ENCODE measurements at places on chromosomes 16 and 17.

GRCh38 chr16:85006639-85007038 is 4.7 kb downstream of the ZDHHC7 start:
- DNase-seq: no peak

GRCh38 chr17:58329810-58330537 is 1.4 kb upstream of the TSPOAP1 start:
- peak; percentile 53 for DNase-seq

GRCh38 chr16:59688006-59688405 is 953.9 kb upstream of the GOT2 start:
- no peak for DNase-seq

GRCh38 chr17:74336307-74336706 is 10.3 kb downstream of the KIF19 start:
- no peak for DNase-seq

DNA sequence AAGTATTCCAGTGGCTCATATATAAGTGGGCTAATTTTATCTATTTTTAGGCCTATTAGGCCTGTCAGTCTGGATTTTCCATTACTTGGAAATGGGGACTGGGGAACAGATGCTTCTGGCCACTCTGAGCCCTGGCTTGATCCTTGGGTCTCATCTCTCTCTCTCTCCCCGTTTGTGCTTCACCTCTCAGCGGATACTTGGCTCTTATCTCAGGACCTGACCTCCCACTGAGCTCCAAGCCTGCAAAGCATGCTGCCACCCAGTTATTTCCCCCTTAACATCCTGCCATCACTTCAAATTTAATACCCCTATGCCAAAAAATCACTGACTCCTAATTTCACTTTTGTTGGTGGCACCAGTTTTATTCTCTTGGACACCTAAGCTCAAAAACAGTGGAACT is 4.2 kb downstream of the ZNF843 start:
- no peak for DNase-seq

- DNase-seq: no peak
Measured at GRCh38 chr17:46056800-46057304, 57.8 kb downstream of the STH start.

DNA sequence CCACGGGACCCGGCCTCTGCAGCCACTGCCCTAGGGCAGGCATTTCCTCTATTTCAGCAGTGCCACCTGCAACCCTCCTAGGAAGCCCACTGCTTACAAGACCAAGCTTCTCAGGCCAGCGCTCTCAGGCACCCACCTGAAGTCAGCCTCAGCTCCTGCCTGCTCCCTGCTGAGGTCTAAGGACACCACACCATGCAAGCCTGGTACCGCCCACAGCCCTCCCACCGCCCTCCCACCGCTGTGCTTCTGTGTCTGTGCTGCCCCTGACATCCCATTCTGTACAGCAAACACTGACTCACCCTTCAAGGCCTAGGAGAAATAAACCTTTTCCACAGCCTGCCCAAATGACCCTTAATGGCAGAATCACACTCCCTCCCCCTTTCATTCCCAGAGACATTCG is 6.3 kb downstream of the CLUH start:
- DNase-seq: no peak

DNA sequence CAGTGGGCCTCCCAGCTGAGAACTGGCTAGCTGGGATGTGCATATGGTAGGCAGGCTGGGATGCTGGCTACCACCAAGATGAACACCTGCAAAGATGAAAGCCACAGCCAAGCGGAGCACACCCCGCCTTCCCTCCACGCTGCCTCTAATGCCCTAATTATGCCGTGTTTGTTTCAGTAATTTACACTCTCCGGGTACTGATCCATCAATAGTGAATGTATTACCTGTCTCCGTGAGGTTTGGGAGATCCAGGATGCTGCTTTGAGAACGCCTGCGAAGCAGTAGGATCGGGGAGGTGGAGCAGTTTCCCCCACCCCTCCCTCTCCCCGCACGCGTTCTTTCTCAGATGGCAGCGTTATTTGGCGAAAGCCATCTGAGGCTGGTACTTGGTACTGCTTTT is 28.9 kb upstream of the GSE1 start:
- no peak for DNase-seq

DNA sequence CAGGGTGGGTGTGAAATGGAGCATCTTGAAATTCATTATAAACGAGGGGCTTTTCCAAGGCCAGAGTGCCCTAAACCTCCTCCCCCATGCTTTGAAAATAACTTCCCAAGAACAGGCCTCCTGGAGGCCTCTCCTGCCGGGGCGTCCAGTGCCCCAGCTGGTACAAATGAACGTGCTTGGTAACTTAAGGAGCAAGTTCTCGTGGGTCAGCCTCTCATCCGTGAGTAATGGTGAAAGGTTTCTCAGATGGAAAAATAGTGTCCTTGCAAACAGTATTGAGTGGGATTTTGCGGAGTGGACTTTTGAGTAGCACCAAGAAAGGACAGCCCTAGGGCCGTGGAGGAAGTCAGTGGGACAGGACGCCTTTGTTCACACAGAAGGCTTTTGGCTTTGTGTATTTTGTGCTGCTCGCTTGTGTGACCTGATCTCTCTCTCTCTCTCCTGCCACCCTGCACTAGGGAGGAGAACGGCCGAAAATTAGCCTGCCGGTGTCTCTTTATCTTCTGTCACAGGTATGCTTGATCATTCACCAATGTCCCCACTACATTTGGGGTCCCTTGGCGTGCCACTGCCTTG is 34.6 kb downstream of the CLEC16A start:
- DNase-seq: no peak

GRCh38 chr17:82603981-82604448 is 44.2 kb downstream of the WDR45B start:
- no peak for DNase-seq

DNA sequence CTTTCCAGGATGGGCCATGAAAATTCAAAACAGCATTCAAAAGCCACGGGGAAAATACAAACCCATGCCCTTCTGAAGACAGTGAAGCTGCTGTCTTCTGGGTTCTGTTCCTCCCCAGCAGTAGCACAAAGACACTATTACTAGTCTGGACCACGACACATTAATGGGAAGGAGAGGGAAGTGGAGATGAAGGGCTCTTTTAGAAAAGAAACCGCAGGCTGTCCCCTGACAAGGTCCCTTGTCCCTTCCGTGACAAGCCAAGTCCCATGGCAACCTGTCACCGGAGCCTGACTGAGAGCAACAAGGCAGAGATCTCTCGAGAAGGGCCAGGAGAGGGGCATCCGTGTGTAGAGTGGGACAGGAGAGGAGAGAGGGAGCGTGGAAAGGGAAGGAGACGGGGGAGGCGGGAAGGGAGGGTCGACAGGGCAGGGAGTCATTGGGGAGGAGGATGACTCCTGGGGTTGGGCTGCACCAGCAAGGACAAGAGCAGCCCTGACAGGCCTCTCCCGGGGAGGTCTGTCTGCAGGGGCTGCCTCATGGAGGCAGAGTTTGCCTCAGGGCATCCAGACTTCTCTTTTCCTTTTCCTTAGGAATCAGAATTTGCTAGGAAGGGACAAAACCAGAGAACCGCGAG is 436.2 kb downstream of the SLC39A11 start:
- DNase-seq: no peak

- DNase-seq: peak; percentile 31
Measured at GRCh38 chr17:50866950-50867362, 802 bp upstream of the TOB1 start.

DNA sequence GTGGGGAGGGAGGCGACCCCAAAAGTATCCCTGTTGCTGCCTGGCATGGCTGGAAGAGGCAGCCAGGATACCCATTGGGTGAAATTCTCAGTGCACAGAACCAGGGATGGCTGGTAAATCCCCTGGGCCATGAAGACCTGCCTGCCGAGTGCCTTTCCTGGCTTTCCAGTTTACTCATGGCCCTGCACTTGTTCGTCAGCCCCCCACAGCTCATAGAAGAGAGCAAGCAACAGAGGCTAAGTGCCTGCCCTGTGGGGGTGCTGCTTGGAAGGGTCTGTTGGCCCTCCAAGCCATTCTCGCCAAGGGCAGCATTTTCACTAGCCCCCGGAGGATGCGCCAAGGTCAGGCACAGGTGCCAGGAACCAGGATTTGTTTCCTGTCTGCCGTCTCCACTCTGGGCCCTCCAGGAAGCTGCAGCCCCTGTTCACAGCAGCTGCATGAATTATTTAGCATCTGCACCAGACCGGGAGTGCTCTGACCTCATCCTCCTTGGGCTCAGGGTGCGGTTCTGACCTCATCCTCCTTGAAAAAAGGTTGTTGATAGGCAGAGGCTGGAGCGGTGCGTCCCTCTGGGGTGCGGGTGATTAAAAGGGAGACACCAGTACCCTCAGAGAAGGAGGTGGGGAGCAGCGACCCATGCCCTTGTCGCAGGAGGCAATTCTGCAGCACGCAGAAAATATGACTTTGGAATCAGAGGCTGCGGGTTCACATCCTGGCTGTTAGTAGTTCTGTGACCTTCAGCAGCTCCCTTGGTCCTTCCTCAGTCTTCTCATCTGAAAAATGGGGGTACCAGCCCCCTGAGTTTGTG is 14.2 kb upstream of the CD300A start:
- DNase-seq: no peak

DNA sequence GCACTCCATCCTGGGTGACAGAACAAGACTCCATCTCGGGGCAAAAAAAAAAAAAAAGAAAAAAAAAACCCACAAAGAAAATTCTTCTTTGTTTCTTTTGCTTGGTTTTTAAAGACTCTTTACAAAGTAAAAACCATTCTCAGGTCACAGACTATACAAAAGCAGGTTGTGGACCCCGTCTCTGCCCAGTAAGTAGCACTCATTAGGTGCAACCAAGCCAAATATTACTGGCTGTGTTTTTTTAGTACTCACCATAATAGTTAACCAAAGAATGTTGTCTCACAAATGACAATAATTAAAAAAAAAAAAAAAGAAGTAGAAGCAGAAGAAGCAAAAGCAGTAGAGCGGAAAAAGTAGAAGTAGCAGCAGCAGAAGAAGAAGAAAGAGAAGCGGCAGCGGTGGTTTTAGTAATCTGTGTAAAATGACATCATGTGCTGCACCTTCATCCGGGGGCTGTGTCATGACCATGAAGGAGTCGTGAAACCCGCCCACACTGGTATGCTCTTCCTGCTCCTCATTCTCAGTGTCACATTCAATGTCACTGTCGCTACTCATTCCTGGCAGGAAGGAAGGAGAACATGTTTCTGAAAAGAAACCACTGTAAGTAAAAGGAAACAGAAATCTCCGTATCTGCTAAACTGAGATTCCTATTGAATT is 105.4 kb downstream of the TRIM37 start:
- peak; percentile 38 for DNase-seq

- DNase-seq: no peak
Measured at GRCh38 chr17:39755554-39756379, 18.0 kb downstream of the GRB7 start.

Data from stimulated activated CD4-positive, alpha-beta T cell treated with anti-CD3 and anti-CD28 coated beads, Interleukin-1b, Interleukin-23, amount 100 ng/mL, for 24 hours (primary cell).